ENCODE measurements at places on chromosomes 13 and 19.

GRCh38 chr13:97321616-97322321, 99.6 kb downstream of the MBNL2 start:
- DNase-seq: no peak

DNA sequence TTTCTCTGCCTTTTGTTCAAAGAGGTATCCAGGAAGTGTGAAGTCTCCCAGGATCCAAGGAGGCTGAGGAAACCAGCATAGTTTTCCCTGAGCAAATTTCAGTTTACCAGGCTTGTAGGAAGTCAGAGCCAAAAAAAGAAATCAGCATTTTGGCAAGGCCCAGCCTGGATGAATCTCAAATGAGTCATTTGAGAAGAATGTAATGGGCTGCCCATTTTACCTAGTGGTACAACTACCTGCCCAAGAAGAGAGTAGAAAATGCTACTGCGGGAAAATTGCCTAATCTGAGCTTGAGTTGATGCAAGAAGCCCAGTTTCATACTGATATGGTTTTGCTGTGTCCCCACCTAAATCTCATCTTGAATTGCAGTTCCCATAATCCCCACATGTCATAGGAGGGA, 284.1 kb upstream of the ZNF507 start:
- DNase-seq: no peak

DNA sequence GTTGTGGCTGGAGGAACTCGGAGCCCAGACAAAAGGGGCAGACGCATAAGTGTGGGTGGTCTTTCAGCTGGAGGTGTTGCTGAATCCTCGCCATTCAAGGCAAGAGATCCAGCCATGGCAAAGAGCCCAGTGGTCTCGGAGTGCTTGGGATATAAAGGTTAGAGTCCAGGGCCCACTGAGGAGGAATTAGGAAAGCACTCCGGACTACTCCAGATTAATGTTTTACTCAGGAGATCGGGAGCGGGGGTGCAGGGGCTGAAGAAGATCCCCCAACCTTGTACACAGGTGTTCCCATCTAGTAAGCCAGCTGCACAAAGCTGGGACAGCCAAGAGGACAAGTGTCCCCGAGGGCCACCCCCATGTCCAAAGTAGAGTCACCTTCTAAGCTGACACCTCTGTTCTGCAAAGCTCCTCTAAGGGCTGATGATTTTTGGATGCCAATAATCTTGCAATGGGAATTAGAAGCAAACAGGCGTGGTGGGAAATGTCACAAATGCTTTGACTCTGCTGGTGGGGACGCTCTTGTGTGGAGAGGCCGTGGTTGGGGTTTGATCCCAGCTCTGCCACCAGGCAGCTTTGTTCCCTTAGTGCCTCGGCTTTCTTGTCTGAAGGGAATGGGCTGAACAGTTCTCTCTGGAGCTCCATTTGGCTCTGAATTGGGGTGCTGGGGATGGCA, 194.3 kb upstream of the SOX1 start:
- no peak for DNase-seq

- no peak for DNase-seq
These were observed 5.4 kb downstream of the NLRP12 start for GRCh38 chr19:53818756-53819155.

DNA sequence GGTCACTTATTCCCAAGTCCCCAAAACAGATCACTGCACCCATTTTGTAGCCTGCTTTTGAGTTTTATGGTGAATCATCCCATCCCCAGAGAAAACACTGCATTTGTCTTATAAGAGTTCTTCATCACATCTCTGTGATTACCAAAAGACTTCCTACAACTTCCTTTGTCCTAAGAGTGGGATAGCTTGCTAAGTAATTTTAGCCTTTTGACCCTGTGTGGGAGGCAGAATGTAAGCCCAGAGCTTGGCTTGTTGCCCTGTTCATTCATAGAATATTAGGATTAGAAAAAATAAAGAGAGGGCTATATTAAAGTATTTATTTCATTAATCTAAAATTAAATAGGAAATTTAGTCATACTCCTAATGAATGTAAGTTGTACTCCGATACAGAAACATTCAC, 213.3 kb downstream of the MZT1 start:
- no peak for DNase-seq

DNA sequence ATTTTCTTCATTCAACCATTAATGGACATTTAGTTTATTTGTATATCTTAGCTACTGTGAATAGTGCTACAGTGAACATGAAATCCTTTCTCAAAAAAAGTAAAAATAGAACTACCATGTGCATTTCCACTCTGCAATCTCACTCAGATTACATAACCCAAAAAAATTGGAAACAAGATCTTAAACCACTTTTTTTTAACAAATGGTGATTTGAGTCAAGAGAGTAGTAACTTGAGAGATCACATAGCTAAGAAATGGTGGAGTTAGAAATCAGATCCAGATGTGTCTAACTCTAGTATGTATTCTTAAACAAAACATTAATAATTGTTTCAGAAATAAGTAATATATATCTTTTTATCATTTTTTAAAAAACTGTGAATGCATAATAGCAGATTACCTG, 318.3 kb upstream of the SGCG start:
- no peak for DNase-seq

- DNase-seq: no peak
These were observed 49.7 kb upstream of the MAP3K10 start for GRCh38 chr19:40141551-40141950.

- no peak for DNase-seq
These were observed 17.0 kb downstream of the F10 start for GRCh38 chr13:113139577-113139976.

DNA sequence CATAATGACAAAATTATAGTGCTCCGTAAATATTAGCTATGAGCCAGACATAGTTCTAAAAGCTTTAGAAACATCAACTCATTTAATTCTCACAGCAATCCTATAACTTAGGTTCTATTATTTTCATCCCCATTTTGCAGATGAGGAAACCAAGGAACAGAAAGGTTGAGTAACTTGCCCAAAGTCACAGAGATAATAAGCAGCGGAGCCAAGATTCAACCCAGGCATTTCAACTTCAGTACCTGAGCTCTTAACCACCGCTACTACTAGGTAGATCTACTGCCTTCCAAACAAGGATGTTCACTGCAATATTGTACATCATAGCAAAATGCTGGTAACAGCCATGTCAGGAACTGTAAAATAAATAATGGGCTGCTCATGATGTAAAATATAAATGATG, 39.9 kb downstream of the ELF1 start:
- DNase-seq: no peak

All from hypothalamus (tissue), 51 donors.